ENCODE measurements at places on chromosomes 6 and 20.

GRCh38 chr6:158596861-158597260 lies 37.0 kb downstream of the TMEM181 start:
- no peak for DNase-seq

GRCh38 chr6:135179920-135180541 lies 1.1 kb upstream of the MYB start:
- DNase-seq: no peak

DNA sequence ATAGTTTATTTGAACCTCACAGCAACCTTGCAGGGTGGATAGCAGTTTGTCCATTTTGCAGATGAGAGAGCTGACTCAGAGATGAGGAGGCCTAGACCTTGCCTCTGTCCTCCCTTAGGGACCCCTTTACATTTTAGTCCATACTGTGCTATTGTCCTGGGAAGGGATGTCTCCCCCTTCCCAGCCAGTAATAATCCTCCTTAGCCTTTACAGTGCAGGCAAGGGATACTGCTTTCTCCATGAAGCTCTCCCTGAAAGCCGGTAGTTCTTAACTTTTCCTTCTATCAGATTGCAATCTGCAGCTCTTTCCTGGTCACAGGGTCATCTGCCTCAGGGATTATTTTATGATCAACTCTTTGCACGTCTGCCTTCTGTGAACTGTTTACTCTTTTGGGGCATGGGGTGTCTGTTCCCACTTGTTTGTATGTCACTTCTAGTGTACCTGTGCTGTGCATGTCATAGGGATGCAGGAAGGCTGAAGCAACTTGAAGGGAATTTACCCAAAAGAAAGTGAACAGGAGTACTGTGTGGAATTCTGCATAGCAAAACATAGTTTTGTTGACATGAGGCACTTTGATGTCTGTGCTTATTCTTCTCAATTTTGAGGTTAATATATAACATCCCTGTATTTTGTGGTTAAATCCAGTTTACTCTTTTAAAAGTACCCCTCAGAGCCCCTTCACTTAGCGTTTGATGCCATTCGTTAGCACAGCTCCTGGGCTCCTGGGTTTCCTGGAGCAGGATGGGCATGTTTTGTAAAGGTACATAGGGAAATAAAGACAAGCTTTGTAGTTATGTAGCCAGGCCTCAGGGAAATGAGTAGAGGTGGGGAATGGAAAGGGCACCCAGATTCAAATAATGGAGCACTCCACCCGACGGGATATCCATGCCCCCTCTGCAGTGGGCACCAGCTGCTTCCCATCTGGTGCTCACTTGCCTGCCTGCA lies 38.1 kb downstream of the DHX35 start:
- no peak for DNase-seq

GRCh38 chr6:19713411-19713810 lies 123.8 kb upstream of the ID4 start:
- DNase-seq: no peak

GRCh38 chr20:17961587-17961940 lies 7.0 kb downstream of the SNX5 start:
- peak; percentile 36 for DNase-seq

GRCh38 chr20:278181-278580 lies 12.4 kb downstream of the C20orf96 start:
- DNase-seq: no peak

DNA sequence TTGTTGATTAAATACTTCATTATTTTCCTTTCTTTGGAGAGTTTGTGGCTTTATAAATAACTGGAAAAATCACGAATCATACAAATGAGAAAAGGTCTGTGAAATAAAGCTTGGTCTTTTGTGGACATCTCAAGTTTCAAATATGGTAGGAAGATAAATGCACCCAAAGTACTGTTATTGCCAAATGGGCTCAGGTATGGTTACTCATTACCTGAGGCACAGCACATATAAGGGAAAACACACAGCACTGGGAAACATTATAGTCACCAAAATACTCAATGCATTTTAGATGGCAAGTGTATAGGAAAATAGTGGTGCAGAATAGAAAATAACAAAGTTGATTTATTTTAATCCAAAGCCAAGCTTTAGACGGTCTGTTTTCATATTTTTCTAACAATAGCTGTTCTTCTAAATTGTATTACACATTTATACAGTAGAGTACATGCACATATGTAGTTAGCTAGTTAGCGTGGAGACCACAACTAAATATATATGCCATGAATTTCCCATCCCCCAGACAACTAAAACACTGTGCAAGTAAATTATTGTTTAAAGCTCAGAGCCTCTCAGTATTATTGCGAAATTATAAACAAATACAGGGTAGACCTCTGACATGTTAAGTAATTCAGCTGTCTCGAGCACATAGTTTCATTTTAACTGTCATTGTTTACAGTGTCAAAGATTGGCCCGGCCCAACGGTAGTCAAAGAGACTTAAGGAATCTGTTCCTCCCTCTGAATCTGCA lies 336.0 kb downstream of the SYNE1 start:
- no peak for DNase-seq

GRCh38 chr6:107357031-107357430 lies 102.3 kb downstream of the PDSS2 start:
- no peak for DNase-seq

DNA sequence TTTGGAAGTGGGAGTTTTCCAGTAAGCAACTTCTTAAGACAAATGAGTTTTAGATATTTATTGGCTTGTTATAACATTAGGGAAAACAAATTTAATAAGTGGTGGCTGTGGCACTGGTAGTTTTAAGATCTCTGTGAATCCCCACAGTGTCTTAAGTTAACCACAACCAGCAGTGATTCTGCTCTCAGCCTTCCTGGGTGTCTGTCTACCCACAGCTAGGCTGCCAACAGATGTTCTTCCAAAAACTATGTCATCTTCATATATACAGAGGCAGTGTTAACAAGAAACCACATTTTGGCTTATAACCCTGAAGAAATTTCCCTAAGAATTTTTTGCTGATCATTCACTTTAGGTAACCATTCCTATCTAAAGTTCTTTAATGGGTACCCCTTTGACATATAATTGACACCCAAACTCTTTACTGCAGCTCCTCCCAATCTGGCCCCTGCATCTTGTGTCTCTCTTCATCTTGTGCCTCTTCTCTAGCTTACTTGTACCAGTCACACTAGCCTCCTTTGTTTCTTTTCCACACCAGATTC lies 52.7 kb downstream of the TOP1 start:
- DNase-seq: peak; percentile 57

- DNase-seq: no peak
Observed at GRCh38 chr6:151447237-151447636, 4.7 kb downstream of the RMND1 start.

DNA sequence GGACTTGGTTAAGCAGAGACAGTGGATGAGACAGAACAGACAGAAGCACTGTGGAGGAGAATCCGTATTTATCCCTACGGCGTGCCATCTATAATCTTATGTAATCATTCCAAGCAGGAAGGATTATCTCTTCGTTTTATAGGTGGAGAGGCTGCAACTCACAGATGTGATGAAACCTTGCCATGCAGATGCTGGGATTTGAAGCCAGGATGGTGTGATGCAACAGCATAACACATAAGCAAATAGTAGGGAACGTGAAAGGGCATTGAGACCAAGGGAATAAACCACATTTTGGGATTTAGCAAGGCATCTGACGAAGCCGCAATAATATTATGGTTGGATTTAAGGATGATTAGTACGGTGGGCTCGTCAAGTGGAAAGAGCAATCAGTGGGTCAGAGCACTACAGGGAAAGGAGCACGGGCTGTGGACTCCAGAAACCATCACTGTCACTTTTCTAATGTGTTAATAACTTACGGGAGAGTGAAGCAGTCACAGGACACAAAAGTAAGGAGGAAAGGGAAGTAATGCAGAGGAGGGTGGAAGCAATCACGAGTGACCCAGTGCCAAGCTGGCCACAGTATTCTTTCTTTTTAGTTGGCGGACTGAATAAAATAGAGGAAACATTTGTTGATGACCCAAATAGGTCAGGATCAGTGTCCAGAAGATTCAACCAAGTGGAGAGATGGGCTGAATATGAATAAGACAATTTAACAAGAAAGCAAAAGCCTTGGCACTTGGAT lies 119.6 kb upstream of the EDN1 start:
- no peak for DNase-seq

DNA sequence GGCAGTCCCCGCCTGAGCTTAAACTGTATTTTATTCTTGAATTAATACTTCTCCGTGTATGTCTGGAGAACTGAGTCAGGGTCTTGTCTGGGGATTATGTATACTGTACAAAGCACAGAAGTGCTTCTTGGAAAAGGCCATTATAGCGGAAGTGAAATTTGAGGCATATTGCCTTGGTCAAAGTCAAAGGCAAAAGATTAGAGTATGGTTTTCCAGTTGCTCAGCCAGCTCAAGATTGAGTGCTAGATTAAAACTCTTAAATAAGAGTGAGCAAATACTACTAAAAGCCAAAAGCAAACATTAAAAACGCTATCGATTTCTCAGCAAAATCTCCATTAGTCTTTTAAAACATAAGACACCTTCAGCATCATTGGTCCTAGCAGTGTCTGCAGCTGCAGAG lies 207.7 kb upstream of the MAN1A1 start:
- no peak for DNase-seq

- no peak for DNase-seq
Observed at GRCh38 chr6:10873374-10873773, 8.5 kb downstream of the GCM2 start.

DNA sequence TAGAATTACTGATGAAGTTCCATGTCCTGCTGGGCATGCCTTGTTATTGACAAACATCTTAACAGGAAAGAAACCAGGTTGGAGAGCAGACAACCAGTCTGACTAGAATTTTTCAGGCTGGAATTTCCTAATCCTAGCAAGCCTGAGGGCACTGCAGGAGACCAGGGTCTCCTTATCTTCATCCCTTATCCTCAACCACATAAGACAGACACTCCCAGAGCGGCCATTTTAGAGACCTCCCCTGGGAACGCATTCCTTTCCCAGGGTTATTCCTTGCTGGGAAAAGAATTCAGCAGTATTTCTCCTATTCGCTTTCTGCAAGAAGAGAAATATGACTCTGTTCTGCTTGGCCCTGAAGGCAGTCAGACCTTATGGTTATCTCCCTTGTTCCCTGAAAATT lies 803.7 kb downstream of the GRIK2 start:
- no peak for DNase-seq

- DNase-seq: no peak
Observed at GRCh38 chr20:40604416-40604815, 84.6 kb downstream of the MAFB start.

DNA sequence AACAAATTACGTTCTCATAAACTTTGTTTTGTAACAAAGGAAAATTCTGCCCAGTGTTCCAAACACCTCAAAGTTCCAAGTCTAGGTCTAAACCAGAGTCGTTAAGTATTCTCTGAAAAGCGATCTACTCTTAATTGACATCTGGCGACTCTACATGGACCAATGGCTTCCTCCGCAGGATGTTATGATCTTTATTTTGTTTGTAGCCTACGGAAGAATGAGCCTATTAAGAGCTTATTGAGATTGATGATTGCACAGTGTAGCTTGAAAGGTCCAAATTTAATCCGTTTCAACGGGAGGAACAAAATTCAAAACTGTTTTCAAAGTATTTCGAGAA lies 61.1 kb downstream of the FAM217A start:
- DNase-seq: peak; percentile 64

GRCh38 chr6:55694148-55694547 lies 115.2 kb upstream of the HMGCLL1 start:
- peak; percentile 94 for DNase-seq

GRCh38 chr6:130161683-130162404 lies 60.9 kb downstream of the SAMD3 start:
- peak; percentile 42 for DNase-seq

DNA sequence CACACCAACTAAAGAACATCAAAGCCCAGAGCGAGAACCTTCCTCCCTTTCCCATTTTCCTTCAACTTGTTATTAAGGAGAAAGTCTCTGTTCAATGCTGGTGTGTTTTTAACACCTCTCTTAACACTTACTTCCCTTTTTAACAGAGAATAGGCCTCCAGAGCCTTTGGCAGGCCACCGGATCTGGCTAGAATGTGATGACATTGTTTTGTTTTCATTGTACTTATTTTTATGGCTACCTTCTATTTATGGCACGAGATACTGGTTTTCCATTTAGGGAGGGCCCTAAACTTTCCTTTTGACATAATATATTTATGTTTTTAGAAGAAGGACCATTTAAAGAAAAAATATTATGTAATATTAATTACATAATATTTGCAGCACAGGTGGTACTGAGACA lies 21.6 kb downstream of the TCF15 start:
- DNase-seq: no peak

- no peak for DNase-seq
Observed at GRCh38 chr6:88512951-88513350, 346.8 kb upstream of the CNR1 start.

DNA sequence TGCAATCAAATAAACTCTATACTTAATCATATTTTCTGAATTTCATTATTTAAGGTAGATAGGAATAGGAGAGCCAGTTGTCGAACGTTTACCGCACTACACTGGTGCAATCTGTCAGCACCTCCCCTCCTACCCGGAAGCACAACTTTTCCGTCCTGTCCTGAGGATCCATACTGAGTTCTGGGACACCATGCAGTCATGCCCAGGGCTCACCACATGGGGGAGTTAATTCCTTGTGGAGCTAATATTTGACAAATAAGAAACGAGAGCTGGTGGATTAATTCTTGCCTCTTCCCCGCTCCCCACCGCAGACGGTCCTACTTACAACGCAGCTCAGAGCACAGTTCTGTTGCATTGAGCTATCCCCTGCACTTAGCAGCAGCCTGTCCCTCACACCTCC lies 107.7 kb upstream of the RALGAPA2 start:
- DNase-seq: no peak

GRCh38 chr20:23143098-23143497 lies 57.0 kb upstream of the CD93 start:
- peak; percentile 79 for DNase-seq

DNA sequence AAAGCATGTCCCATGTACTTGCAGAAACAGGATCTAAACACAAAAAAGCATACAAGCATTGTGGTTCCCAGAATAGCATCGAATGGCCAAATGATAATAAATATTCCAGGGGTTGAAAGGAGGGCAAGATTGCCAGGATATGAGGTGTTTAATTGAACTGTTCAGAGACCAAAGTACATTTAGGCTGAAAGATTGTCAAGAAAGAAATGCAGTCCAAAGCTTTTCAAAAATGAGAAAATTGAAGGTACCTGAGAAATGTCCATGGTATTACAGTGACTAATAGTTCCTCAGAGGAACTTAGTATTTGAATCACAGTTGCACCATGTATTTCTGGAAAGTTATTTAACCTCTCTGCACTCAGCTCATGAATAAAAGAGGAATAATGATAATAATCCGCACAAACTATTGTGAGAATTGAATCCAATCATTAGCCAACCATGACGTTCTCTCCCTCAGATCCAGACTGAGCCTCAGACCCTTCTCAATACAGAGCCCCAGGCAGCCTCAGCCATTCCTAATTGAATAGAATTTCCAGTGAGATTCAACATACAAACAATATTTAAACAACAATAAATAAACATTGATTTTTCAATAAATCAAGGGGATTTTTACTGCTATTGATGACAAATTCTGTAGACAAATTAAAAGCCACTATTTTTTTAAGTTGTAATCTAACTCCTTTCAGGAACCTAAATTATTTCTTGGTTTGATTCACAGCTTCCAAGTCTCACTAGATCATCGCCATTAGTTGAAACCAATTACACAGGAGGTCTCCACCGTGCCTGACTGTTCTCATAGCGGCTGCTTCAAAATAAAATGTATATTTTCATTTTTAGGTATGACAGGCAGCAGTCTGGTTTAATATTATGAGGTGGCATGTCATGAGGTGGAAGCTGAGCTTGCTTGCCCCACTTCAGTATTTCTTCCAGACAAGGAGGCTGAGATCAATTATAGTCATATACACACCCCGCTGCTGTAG lies 144.3 kb upstream of the TENT5A start:
- peak; percentile 74 for DNase-seq

GRCh38 chr6:169725125-169726048 lies 1.1 kb upstream of the PHF10 start:
- peak; percentile 78 for DNase-seq
